ENCODE measurements at places on chromosomes 3 and 15. TPM values are rescaled to one million over a fixed set of nuclear protein-coding genes. Genes with fewer than 3 reads are reported as not detected.

The P2RY12 gene
- 8.9 TPM for total RNA-seq

The RARRES1 gene
- 2.6 TPM for total RNA-seq

The AMIGO3 gene
- total RNA-seq: 2.4 TPM

The CHRFAM7A gene
- total RNA-seq: 0.48 TPM

The ALCAM gene
- 115 TPM for total RNA-seq

The SENP8 gene
- total RNA-seq: 7.5 TPM

The IFRD2 gene
- total RNA-seq: 45.3 TPM

The TTLL13 gene
- total RNA-seq: not detected

The TM4SF4 gene
- 2.6 TPM for total RNA-seq

The CLASP2 gene
- total RNA-seq: 92.0 TPM

The SLITRK3 gene
- 2.2 TPM for total RNA-seq

The ACP3 gene
- total RNA-seq: 8.4 TPM

The CIDEC gene
- total RNA-seq: 4.6 TPM

The TMEM212 gene
- 1.7 TPM for total RNA-seq

The FGF7 gene
- 32.7 TPM for total RNA-seq

The RTP4 gene
- 0.72 TPM for total RNA-seq

The PCOLCE2 gene
- 16.1 TPM for total RNA-seq

The PAQR9 gene
- total RNA-seq: 7.9 TPM

The CCRL2 gene
- 1.4 TPM for total RNA-seq

The GNAT1 gene
- total RNA-seq: not detected

The MELTF gene
- total RNA-seq: 35.2 TPM

The PLA1A gene
- total RNA-seq: not detected

The CADM2 gene
- total RNA-seq: 3.4 TPM

The ERICH6 gene
- not detected for total RNA-seq

The CCR9 gene
- 0.48 TPM for total RNA-seq

The PP2D1 gene
- 2.9 TPM for total RNA-seq

The FSD2 gene
- 1.2 TPM for total RNA-seq

The RYR3 gene
- total RNA-seq: 11.6 TPM

The AADACL2 gene
- 8.7 TPM for total RNA-seq

The TMEM202 gene
- 1.9 TPM for total RNA-seq

The IL5RA gene
- 3.9 TPM for total RNA-seq

The HESX1 gene
- total RNA-seq: not detected

The KCNMB2 gene
- 15.2 TPM for total RNA-seq

The P2RY14 gene
- 8.9 TPM for total RNA-seq

The PLAAT1 gene
- 2.4 TPM for total RNA-seq

The CTXN2 gene
- 1.2 TPM for total RNA-seq

The DLEC1 gene
- 0.24 TPM for total RNA-seq
